ENCODE measurements at places on chromosomes 3 and 15.

- no peak for DNase-seq
Observed at GRCh38 chr3:188711881-188712247, 459.9 kb upstream of the TPRG1 start.

DNA sequence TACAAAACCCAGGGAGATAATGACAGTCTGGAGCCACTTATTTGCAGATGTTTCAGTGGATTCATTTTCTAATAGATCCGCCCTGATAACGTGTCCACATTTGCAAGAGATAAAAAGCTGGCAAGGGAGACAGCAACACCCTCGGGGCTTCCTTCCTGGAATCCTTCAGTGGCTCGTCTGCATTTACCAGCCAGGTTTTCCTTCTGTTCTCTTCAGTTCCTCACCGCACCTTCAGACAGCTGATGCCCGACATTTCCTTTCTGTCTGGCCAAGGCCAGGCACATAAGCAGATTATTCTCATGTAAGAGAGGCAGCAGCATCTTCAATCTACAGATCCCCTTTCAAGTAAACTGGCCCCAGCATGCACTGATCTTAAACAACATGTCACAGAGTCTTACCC lies 56.2 kb upstream of the SPATA12 start:
- no peak for DNase-seq

- no peak for DNase-seq
Observed at GRCh38 chr15:62795700-62796695, 246.5 kb upstream of the TPM1 start.

GRCh38 chr15:78567531-78567930 lies 2.2 kb downstream of the CHRNA5 start:
- DNase-seq = no peak

- no peak for DNase-seq
Observed at GRCh38 chr15:42151736-42152135, 4.7 kb downstream of the PLA2G4F start.

GRCh38 chr15:87959080-87959479 lies 297.5 kb downstream of the NTRK3 start:
- DNase-seq = no peak

GRCh38 chr15:33131552-33132232 lies 62.8 kb downstream of the FMN1 start:
- no peak for DNase-seq

DNA sequence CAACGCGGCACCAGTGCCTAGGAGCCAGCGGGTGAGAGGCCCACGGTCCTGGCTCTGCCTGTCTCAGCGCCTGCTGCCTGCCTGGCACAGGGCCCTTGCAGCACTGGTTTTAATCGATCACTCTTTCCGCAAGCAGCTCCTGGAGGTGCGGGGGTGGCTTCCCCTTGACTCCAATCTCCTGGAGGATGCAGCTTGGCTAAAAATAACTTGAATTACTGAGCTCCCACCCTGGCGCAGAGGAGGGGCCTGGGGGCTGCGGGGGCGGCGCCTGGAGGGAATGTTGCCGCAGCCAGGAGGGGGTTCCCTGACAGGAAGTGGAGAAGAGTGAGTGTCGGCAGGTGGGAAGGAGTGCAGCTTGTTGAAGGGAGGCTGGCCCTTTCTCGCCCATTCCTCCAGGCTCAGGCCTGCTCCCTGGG lies 9.9 kb upstream of the RPL29 start:
- DNase-seq = no peak

All from SJSA1 (cell line).